ENCODE measurements at places on chromosomes 16 and 17.

DNA sequence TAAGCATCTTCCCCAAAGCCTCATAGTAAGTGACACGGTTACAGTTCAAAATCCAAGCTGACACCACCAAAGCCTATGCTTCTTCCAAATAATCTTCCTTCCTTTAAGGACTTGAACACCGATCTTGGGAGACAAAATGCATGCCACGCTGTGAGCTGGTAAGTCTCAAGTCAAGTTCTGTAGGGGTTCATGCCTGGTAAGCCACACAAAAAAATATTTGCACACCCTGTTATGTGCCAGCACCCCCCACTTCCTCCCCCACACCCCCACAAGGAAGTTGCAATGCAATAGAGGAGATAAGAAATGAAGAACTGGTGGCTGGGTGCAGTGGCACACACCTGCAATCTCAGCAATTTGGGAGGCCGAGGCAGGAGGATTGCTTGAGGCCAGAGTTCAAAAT lies 5.6 kb downstream of the NOG start:
- DNase-seq: no peak

DNA sequence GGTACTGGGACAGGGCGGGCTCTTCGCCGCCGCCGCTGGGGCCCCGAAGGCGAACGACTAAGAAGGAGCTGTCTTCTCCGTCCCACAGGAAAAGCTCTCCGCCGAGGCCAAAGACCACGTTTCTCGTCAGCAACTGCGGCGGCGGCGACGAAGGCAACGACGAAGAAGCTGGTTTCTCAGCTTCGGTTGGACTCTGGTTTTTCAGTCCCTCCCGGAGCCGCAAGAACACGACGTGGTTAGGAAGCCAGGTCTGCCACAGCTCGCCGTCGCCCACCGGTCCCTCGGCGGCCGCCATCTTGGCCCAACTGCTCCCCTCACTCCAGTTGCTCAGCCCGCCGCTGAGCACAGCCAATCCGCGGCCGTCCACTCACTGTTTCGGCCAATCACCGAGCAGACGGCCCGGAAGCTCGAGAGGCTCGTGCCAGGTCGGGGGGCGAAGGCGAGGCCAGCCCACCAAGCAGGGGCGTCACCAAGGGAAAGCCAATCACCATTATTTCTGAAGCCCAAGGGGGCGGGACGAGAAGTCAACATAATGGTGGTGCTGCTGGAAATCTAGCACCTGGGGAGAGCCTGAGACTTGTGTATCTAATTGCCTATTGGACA lies at the start of gene NUP88:
TSS of gene NUP88 (minus strand) at position 307 of the 603 bp plus-strand sequence. CDS start at position 295, 12 bp downstream.
- peak; percentile 88 for DNase-seq

GRCh38 chr17:28081467-28081866 lies 39.0 kb downstream of the NLK start:
- DNase-seq: no peak

- no peak for DNase-seq
These were observed 42.9 kb downstream of the TBC1D16 start for GRCh38 chr17:79992649-79993389.

- DNase-seq: no peak
These were observed 306.2 kb downstream of the CEP112 start for GRCh38 chr17:65885541-65886312.

- DNase-seq: no peak
These were observed 15.4 kb downstream of the FBXO31 start for GRCh38 chr16:87368029-87368770.

- no peak for DNase-seq
These were observed 25.4 kb downstream of the PELP1 start for GRCh38 chr17:4678448-4679026.

- no peak for DNase-seq
These were observed 5.0 kb upstream of the RARA start for GRCh38 chr17:40303708-40304551.

GRCh38 chr17:19317359-19318095 lies 45.0 kb downstream of the B9D1 start:
- no peak for DNase-seq

GRCh38 chr16:35510701-35511100 lies 2051.3 kb downstream of the TP53TG3F start:
- DNase-seq: no peak

DNA sequence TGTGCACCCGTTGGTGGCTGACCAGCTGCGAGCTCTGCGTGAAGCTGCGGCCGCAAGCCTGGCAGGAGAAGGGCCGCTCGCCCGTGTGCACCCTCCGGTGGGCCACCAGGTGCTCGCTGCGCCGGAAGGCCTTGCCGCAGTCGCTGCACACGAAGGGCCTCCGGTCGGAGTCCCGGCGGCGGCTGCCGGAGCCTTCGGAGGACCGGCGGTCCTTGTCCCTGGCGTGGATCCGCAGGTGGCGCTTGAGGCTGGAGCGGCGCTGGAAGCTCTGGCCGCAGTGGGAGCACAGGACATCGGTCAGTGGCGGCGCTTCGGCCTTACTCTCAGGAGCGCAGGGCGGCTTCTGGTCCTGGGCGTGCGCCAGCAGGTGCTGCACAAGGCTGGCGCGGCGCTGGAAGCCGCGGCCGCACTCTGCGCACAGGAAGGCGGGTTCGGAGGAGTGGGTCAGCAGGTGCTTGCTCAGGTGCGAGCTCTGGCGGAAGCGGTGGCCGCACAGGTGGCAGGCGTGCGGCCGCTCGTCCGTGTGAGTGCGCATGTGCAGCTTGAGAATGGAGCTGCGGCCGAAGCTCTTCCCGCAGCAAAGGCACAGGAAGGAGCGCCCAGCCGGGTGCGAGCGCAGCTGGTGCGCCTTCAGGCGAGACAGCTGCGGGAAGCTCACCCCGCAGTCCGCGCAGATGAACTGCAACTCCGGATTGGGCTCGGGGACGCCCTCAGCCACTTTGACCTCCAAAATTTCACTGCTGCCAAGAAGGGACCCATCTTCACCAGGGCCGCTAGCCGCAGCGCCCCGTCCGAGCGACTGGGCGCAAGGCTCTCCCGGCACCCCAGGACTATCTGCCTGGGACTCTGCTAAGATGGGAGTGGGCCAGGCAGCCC lies 9.1 kb downstream of the ZSCAN10 start:
- DNase-seq: no peak

- no peak for DNase-seq
These were observed 106.6 kb downstream of the ADAMTS18 start for GRCh38 chr16:77328274-77328673.

- no peak for DNase-seq
These were observed 12.0 kb downstream of the CA4 start for GRCh38 chr17:60161598-60162330.
